Daoy (cell line): ENCODE measurements at places on chromosomes 11 and 22. TPM values are rescaled to one million over a fixed set of nuclear protein-coding genes. Genes with fewer than 3 reads are reported as not detected.

GRCh38 chr11:121670266-121670665 is 217.5 kb upstream of the SORL1-AS1 start:
- DNase-seq, result no peak

- no peak for DNase-seq
Observed at GRCh38 chr11:64451856-64452255, 92.9 kb downstream of the RPS6KA4 start.

PDE2A gene
- 0.09 and 0.23 TPM in 2 replicates for total RNA-seq

GRCh38 chr11:67033661-67034166 is 10.8 kb downstream of the SYT12 start:
- DNase-seq, result peak; percentile 95

POTEH gene
- 1.6 and 3.8 TPM in 2 replicates for total RNA-seq

C11orf87 gene
- total RNA-seq, result not detected in 2 replicates

PARVB gene
- total RNA-seq, result 29.7 and 63.5 TPM in 2 replicates

GRCh38 chr11:120028181-120028896 is 109.6 kb downstream of the TRIM29 start:
- no peak for DNase-seq

DNA sequence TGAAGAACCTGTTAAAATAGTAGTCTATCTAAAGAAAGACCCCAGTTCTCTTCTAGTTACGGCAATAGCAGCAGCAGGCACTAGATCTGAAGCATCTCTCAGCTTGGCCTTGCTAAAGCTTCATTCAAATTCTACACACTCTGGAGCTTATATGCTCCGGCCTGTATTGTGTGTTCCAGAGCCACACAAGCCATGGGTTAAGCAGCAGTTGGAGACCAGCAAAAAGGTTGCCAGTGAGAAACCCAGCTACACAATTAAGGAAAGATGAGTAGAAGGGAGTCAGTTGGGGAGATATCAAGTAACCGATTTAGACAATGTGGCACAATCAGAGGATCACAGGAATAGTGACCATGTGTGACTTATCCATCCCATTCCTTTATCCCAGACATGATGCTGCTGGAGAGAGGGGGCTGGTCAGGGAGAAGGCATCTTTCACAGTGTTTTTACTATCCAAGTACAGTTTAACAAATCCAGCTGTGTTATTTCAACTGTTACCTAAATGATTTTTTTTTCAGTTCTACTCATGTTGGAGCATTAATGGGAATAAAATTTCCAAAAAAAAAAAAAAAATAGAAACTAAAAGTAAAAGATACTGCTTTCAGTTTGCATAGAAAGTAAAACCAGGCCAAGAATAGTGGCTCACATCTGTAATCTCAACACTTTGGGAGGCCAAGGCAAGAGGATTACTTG is 41.0 kb downstream of the PAX6 start:
- no peak for DNase-seq

DNA sequence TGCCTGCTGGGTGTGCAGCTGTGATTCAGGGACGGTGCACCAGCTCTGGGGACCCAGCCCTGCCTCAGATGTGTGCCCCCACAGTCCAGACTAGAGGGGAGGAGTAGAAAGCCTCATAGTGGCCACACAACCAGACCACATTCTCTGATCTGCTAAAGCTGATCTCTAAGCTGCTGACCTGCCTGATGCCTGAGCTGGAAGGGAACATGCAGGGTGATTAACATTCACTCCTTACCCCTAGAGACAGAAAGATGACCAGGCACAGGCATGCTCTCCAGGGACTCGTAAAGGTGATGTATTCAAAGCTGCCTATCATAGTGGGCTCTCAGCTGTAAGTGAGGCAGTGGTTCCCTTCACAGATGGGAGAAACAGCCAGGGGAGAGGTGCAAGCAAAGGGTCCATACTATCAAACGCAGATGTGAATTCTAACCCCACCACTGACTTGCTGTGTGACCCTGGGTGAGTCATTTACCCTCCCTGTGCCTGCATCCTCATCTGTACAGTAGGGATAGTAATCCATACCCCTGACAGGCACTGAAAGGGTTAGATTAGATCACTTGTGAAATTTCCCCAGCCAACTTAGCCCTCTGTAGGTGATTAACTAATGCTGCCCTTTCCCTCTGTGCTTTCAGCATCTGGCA is 29.0 kb upstream of the LRRC32 start:
- DNase-seq, result peak; percentile 20

GRCh38 chr22:47380692-47381091 is 618.2 kb downstream of the TBC1D22A start:
- DNase-seq, result no peak

CHRNA10 gene
- total RNA-seq, result 0.27 and 0.86 TPM in 2 replicates

SAA2 gene
- 3.0 TPM in 1 of 2 replicates, not detected in the other for total RNA-seq

RFPL3 gene
- total RNA-seq, result not detected in 2 replicates

FGF19 gene
- not detected in 2 replicates for total RNA-seq

DNA sequence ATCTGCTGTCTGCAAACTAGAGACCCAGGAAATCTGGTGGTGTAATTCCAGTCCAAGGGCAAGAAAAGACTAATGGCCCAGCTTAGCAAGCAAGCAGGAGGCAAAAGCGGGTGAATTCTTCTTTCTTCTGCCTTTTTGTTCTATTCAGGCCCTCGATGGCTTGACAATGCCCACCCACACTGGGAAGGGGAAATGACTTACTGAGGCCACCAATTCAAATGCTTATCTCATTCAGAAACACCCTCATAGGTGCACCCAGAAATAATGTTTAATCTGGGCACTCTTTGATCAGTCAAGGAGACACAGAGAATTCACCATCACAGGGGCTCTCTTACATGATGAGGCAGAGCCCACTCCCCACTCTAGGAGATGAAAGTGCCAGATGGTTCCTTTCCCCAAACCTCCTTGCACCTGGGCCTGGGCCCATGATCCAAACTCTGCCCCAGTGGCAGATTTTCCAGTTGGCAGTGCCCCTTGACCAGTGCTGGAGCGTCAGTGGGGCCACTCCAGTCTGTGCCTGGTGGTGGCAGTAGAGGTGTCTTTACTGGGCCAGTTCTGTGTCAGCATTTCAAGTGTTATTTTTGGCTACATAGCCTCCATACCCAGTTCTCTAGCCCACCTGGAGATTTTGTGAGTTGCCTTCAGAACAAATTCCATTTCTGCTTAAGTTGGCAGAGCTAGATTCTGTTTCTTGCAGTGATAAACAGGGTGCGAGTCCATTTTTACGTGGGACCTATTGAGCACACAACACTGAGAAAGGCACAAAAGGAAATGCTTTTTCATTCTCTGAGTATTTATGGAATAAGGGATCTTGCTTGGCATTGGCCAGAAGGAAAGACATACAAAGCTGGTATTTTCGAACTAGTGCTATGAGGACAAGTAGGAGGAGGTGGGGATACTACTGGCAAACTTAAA is 7.5 kb downstream of the ELMOD1 start:
- DNase-seq, result peak; percentile 60

DNA sequence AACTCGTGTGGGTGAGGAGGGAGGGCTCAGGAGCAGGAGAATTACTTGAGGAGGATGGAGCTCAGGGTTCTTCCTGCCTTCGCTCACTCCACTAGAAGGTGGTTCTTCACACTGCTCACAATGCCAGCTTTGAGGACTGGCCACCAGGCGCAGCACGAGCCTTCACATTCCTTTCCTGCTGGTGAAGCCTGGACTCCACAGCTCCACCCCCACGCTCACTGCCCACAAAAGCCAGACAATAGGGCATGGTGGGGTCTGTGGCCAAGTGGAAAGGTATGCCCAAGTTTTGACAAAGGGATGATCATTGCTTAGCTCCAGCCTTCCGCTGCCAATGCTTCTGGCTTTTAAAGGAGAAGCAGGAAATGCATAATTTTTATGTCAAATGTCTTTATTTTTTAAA is 58.0 kb upstream of the FADD start:
- DNase-seq, result no peak

DNA sequence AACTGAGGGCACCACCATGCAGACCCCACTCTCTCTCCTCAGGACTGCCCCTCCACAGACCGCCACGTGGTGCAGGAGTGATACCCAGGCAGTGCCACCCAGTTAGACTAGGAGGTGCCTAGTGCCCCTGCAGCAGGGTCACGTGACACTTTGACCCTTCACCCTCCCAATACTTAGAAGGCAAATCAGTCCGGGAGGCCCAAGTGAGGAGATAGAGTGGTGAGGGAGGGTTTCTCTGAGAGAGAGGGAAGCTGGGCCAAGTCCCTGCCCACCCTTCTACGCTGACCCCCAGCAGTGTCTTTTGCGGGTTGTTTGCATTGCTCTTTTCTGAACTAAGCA is 84.6 kb downstream of the BUD13 start:
- DNase-seq, result no peak

DNA sequence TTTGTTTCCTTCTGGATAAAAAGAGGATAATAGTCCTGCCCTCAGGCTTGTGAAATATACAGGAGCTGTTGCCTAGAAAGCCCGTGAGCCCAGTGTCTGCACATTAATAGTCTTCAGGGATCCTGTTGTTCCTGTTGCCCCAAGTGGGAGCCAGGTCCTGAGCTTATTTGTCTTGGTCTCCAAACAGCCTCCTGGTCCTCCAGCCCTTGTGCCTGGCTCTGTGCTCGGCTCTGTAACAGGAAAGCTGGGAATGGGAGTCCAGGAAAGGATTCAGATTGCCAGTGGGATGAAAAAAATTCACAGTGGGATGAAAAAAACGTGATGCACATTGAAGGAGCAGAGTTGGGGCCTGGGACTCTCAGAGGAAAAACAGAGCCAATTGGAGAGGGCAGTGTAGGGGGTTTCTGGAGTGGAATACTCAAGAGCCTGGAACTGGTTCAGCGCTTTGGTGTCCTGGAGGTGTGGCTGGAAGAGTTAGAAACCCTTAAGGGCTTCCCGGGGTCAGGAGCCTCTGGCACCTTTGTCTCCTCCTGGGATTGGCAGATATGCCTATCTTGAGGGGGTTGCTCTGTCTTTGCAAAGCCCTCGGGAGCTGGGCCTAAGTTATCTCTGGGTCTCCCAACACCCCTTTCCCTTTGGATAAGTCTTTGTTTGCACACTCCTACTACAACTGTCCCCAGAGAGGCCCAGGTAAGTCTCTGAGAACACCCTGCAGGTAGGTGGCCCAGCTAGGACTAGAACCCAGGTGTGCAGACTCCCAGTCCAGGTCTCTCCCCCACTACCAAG is 2.3 kb upstream of the INPPL1 start:
- DNase-seq, result no peak

DNA sequence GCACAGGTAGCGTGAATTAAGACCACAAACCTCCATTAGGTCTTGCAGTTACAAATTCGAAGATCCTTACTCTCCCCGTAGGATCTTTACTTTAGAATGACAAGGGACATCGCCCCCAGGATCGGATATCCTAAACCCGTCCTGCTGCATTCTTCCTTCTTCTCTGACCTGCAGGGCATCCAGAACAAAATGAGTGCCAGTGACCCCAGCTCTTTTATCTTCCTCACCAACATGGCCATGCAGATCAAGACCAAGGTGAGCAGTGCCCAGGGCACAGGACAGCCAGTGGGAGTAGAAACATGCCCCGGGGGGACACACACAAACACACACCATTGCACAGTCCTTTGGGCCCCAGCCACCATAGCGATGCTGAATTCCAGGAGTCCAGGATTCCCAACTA is 42.6 kb upstream of the MPEG1 start:
- DNase-seq, result no peak

DNA sequence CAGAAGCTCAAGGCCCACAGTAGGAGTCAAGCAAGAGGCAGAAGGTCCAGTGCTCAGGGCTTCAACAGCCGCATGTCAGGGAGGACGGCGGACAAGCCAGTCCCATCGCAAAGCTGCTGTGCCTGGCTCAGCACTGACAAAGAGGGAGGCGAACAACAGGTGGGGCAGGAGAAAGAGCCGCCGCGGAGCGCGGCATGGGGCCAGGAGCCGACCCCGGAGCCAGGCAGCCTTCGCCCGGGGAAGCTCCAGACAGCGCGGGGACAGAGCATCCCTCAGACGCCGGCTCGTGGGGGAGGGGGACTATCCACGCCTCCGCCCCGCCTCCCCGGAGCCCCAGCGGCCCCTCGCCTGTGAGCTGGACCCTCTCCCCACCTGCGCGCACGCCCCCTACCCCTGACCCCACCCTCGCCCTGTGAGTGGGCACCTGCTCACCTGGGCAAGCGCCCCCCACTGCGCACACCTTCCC is 369 bp downstream of the DHCR7 start:
- DNase-seq, result no peak

GRCh38 chr22:25373961-25374360 is 154.5 kb downstream of the CRYBB2 start:
- DNase-seq, result no peak
